Renal cortical epithelial cell (primary cell): ENCODE measurements at places on chromosomes 12 and 14.

DNA sequence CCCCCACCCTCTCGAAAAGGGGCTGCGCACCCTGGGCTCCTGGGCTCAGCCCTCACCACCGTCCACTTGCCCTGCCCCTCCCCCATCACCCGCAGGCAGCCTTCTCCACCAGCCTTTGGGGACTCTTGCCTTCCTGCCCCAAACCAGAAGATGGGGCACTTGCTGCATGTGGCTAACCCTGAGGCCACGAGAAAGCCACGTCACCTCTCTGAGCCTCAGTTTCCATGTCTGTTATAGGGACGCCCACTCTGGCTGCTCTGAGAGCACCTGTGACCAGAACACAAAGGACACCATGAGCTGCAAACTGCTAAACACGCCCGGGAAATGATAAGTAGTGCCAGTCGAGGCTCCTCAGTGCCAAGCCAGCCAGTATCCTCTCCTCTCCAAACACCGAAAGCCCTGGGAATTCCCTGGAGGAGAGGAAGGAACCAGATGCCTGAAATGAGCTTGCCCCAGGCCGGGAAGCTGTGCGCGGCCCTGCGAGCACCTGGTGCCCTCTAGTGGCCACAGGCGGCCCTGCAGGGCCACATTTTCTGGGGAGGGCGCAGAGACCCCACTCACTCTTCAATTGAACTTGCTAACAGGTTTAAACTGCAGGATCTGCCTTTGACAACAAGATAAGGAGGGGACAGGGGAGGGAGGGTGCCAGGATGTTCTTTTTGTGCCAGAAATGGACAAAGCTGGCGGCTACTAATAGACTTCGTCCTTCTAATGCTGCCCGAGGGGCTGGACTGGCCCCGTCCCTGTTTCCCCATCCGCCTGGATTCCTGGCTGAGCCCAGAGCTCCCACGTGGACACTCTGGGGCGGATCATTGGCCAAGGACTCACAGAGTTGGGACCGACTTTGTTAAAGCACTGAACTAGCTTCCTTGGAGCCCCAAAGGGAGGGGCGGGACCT is 10.2 kb upstream of the SERPINA9 start:
- DNase-seq = peak; percentile 29

- DNase-seq = peak; percentile 25
Measured at GRCh38 chr12:95231190-95231589, 13.6 kb downstream of the VEZT start.

DNA sequence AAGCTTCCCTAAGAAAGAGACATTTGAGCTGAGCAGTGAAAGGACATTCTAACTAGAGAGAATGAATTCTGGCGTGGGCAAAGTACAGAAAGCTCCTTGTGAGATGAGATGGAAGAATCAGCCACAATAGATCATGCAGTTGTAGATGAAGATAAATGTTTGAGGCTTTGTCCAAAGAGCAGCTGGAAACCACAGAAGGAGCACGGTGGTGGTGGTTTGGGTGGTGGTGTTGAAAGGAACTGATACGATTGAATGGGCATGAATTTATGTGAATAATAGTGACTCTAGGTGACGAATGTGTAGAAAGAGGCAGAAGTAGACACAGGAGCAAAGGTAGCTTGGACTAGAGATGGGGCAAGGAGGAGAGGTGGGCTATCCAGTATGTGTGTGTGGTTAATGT is 260.5 kb upstream of the TMTC1 start:
- no peak for DNase-seq

GRCh38 chr14:64444140-64444539 is 21.2 kb upstream of the AKAP5 start:
- no peak for DNase-seq

DNA sequence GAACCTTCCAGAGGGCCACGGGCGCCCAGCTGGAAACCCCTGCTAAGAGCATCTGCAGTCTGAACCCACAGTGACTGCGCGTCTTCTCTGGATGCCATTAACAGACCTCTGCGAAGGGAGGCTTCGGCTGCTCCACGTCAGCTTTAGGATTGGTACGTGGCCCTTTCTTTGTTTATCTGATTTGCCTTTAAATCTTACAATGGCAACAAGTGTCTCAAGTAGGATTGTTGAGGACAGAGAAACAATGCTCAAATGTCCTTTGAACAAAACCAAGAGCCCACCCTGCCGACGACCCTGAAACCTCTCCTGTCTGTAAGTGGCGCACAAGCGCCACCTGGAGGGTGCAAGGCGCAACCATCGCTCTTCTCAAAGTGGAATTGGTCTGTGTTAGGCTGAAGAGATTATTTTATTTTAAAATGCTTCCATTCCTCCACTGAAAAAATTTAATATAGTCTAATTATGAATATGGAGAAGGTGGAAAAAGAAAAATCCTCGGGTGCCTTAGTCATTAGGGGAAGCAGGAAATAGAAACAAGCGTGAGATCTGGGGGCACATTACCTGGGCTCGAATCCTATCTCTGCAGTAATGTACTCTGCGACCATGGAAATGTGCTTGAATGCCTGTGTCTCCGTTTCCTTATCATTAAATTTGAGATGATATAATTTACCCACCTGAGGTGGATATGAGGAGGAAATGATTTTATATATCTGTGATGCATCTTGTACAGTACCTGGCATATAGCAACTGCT is 82.6 kb upstream of the PTPRB start:
- peak; percentile 23 for DNase-seq

DNA sequence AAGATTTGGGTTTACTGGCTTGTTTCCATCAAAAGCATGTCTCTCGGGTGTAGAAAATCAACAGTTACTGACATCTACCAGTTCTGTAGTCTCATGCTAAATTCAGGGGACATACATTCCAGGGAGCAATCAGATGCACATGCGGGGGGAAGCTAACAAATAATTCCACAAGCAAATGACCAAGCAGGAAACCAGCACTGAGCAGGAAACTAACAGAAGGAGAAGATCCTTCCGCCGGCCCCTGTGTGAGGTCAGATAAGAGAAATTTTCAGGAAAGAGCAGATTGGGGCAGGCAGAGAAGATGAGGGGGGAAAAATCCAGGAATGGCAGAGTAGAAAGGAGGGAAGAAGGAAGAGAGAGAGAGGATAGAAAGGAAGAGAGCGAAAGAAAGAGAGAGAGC is 127.6 kb upstream of the TMCC3 start:
- DNase-seq = no peak

DNA sequence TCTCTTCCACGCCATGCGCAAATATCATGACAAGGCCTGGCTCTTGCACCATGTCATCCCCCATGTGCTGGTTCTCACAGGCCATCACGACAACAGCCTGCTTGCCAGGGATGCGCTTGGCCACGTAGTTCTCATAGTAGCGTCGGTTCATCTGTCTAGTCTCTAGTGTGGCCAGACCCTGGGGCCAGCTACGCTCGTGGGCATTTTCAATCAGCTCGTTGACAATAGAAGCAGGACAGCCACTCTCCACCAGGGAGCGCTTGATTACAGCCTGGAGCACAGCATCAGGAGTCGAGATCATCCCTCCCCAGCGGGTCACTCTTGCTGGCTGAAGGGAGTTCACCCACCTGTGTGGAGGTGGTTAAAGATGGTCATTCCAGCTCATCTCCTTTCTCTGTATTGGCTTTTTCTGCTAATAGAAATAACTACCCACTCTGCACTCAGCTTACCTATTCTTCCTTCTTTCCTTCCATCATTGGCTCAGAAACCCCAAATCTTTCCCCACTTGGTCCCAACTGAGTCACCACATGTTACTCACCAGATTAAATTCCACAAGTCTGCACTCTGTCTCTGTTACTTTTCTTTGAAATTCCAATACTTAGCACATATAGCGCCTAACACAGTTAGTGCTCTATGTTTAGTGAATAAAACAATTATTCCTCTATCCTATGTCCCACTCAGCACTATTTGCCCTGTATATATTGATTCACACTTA is 15.1 kb downstream of the RNF41 start:
- peak; percentile 45 for DNase-seq

- DNase-seq = no peak
Measured at GRCh38 chr12:88684170-88684569, 103.9 kb upstream of the KITLG start.

GRCh38 chr12:5043589-5044419 is at the start of gene KCNA5:
TSS of gene KCNA5 (plus strand) at chr12:5043879. CDS start at chr12:5044148, 269 bp downstream.
- no peak for DNase-seq

GRCh38 chr12:72269491-72269890 is 2.7 kb upstream of the TRHDE start:
- DNase-seq = peak; percentile 39

DNA sequence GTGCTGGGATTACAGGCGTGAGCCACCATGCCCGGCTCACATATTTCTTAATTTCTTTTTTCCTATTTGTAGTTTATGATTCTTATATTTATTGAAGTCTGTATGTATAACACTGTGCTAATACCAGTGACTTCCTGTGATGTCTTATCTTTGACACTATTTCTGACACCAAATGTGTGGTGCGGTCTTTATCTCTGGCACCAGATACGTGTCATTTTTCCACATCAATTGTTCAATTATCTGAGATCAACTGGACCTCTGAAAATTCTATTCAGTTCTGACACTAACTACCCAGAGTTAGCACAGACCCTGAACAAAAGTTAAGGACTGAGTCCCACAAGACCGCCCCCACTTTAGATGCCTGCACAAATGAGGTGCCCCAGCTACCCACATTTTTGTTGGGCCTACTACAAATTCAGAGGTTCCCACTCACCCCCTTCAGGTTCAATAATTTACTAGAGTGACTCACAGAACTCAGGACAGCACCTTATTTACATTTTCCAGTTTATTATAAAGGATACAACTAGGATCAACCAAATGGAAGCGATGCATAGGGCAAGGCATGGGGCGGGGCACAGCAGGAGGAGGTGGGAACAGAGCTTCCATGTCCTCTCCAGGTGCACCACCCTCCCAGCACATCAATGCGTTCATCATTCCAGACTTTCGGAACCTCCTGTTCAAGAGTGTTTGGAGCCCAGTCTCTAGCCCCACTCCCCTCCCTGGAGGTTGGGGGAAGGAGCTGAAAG is 11.6 kb upstream of the SRSF9 start:
- peak; percentile 40 for DNase-seq

GRCh38 chr12:81809829-81810595 is 50.9 kb upstream of the PPFIA2 start:
- DNase-seq = peak; percentile 76

DNA sequence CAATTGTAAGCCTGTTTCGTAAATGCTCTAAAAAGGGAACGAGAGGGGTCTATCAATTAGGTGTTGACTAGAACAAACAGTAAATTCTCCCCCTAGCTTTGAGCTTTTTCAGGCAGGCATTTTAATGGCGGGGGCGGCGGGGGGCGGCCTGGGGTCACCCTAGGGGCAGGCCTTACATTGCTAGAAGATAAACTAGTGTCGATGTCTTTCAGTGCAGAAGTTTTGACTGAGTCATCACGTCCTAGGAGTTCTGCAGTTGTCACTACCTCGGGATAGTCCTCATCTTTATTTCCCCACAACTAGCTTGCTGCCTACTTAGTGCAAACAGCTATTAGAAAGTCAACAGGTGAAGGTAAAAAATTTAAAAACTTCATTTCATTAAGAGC is 1.6 kb downstream of the ATP6V1D start:
- peak; percentile 33 for DNase-seq

- no peak for DNase-seq
Measured at GRCh38 chr12:22935090-22935489, 310.1 kb downstream of the ETNK1 start.

- no peak for DNase-seq
Measured at GRCh38 chr12:77251799-77252198, 186.4 kb upstream of the E2F7 start.

DNA sequence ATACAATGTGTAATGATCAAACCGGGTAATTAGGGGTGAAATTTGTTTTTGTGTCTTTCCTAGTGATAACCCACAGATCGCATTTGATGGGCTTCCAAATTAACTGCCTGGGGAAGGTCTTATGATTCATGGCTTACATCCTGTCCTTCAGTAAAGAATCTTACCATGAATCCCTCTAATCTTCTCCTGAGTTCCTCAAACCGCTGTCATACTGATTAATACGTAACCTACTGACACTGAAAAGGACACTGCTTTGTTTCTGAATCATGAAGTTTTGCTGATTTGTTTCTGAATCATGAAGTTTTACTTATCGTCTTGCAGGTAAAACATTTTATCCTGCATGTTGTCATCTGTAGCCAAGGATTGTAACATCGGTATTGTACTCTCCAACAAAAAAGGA is 52.0 kb upstream of the CRY1 start:
- DNase-seq = peak; percentile 65

GRCh38 chr14:96951511-96951910 is 154.3 kb downstream of the VRK1 start:
- DNase-seq = no peak

GRCh38 chr12:71958457-71958856 is 19.8 kb downstream of the TPH2 start:
- no peak for DNase-seq

GRCh38 chr12:25550186-25550585 is 2.9 kb downstream of the LMNTD1 start:
- no peak for DNase-seq

GRCh38 chr12:38374751-38375150 is 58.2 kb downstream of the ALG10B start:
- no peak for DNase-seq

- DNase-seq = no peak
Measured at GRCh38 chr14:53001787-53002378, 51.0 kb upstream of the FERMT2 start.

GRCh38 chr12:89247541-89247942 is 104.8 kb downstream of the DUSP6 start:
- DNase-seq = no peak
